ENCODE measurements at places on chromosomes 1 and 21.

GRCh38 chr1:178966312-178966711, 59.4 kb upstream of the FAM20B start:
- no peak for DNase-seq

DNA sequence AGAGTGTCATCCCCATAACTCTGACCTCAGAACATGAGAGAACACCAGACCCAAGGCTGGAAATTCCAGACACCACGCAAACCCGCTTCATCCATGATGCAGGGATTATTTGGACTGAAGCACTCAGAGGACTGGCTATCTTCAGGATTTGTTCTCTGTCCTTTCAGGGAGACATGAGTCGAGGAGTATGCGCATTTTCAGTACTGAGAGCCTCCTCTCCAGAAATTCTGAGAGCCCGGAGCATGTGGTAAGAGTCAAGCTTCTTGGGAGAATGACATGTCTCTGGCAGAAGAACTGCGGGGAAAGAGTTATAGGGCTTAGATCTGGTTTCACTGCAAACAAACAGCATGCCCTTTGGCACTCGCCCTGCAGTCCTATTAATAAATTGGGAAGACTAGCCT, 6.9 kb downstream of the LAX1 start:
- DNase-seq = no peak

- no peak for DNase-seq
Measured at GRCh38 chr1:119902775-119903442, 6.6 kb upstream of the ADAM30 start.

DNA sequence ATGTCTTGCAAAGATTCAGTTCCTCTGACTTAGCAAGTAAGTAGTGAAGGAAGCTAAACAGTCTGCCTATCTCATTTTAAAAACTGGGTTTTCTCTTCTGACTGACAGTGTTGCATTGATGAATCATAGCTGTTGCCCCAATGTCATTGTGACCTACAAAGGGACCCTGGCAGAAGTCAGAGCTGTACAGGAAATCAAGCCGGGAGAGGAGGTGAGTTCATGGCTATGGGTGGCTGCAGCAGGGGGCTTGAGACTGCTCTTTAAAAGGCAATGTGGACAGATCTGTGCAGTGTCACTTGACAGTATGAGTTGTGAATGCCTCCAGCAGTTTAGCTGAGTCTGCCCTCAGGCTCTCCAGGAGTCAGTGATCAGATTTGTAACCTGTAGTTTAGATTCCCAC, 46.6 kb downstream of the SMYD2 start:
- no peak for DNase-seq

GRCh38 chr21:42012763-42013329, 2.7 kb upstream of the ZBTB21 start:
- DNase-seq = no peak

DNA sequence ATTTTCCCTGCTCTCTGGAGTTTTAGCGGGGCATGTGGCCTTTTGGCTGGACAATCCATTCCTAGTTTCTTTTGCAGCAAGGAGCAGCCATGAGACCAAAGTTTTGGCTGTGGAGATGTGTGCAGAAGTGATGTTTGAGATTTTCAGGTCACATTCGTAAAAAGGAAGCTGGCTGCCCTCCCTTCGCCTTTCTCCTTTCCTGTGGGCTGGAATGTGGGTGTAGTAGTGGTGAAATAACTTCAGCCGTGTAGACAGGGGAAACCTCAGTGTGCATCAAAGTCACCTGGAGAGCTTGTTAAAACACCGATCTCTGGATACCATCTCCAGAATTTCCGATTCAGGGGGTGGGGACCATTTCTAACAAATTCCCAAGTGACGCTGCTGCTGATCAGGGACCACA, 5.3 kb upstream of the GPR88 start:
- no peak for DNase-seq

- DNase-seq = no peak
Measured at GRCh38 chr1:212966616-212967015, 16.3 kb downstream of the VASH2 start.

GRCh38 chr1:86712088-86712860, 7.9 kb downstream of the SH3GLB1 start:
- DNase-seq = no peak

DNA sequence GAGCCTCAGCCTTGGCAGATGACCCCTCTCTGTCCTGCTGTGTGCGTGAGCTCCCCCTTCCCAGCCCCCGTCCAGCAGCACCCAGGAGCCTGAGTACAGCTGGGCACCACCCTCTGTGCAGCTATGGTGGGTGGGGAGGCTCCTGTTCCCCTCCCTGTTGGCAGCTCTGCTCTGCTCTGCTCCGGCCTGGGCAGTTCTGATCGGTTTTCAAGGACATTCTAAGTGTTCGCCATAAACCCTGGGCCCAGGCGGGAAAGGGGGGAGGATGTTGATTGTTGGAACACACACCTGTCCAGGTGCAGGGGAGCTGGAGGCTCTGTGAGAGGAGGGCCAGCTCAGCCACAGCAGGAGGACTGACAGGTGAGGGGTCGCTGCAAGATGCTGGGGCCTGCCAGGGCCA, at the start of gene CLCNKB:
Gene CLCNKB (plus strand): TSS at position 262 of the 400 bp plus-strand sequence. CDS start 711 bp downstream, outside the sequence.
- DNase-seq = no peak

DNA sequence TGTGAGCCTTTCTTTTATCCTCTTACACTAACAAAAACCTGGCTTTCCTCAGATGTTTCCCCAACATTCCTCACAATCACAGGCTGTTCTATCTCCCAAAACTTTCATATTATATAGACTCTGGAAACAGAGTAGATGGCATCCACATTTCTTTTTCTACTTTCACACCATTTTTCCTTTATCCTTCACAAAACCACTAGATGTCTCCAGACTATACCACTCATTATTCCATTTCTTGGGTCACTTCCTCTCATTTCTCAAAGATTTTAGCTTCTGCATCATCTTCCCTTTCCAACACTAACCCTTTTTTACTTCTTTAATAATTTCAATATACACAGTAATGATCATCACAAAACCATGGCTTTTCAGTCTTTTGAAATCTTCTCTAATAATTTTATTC, 286.0 kb upstream of the DEPDC1 start:
- no peak for DNase-seq
